ENCODE measurements at places on chromosomes 4 and X.

- DNase-seq = no peak
These were observed 107.9 kb downstream of the ZNF827 start for GRCh38 chr4:145830699-145831098.

GRCh38 chr4:146282657-146283056 lies 68.3 kb downstream of the REELD1 start:
- no peak for DNase-seq

- no peak for DNase-seq
These were observed at the start of gene FAM149A for GRCh38 chr4:186104114-186104889. TSS of gene FAM149A (plus strand) at chr4:186104704.

GRCh38 chrX:40104985-40105834 lies 7.5 kb upstream of the BCOR start:
- no peak for DNase-seq

GRCh38 chr4:54400188-54400587 lies 171.1 kb downstream of the PDGFRA start:
- DNase-seq = no peak

- DNase-seq = no peak
These were observed 123.0 kb downstream of the RASGEF1B start for GRCh38 chr4:81348778-81349094.

DNA sequence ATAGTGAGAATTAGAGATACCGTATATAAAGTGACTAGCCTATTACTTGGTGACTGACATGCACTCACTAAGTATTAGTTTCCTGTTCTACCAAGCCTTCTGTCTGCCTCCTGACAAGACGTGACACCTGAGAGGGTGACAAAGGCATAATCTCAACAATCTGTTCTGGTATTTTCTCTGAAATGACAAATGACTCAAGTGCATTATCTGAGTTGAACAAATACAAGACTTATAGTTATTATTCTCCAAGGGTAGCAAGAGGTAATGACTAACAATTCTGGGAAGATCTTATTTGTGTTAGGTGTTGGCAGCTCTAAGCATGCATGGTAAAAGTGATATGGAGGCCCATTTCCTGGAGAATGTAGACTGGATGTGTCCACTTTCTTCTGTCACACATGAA lies 60.6 kb downstream of the SYTL5 start:
- DNase-seq = no peak

DNA sequence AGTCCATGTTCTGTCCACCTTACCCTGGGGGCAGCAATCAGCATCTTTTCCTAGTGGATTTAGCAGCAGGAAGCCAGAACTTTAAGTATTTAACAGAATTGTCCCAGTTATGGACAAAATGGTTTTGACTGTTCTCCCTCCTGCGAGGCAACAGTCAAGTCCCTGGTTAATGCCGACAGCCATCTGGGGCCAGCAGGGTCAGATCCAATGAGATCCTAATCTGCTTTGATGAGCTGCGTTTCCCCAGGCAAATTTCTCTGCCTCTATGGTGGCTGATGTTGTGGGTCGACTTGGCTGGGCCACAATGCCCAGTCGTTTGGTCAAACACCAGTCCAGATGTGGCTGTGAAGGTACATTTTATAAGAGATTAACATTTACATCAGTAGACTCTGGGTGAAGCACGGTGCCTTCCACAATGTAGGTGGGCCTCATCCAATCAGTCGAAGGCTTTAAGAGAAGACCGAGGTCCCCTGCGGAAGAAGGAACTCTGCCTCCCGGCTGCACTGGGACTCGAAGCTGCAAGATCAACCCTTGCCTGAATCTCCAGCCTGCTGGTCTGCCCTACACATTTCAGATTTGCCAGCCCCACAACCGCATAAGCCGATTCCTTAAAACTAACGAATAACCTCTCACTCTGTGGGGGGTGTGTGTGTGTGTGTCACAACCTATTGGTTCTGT lies 89.0 kb upstream of the C4orf50 start:
- no peak for DNase-seq

All from NCI-H1105 (cell line).